ENCODE measurements at places on chromosomes 3 and 15. TPM values are rescaled to one million over a fixed set of nuclear protein-coding genes. Genes with fewer than 3 reads are reported as not detected.

B3GNT5 gene
- total RNA-seq = 25.8 TPM

SAMD7 gene
- not detected for total RNA-seq

RTP4 gene
- 3.4 TPM for total RNA-seq

CA12 gene
- 0.58 TPM for total RNA-seq

RHCG gene
- not detected for total RNA-seq

PPP1R2 gene
- total RNA-seq = 89.0 TPM

C2CD4A gene
- 1.0 TPM for total RNA-seq

Data from activated CD8-positive, alpha-beta T cell treated with anti-CD3 and anti-CD28 coated beads for 36 hours (primary cell).